ENCODE measurements at places on chromosomes 2 and 18. TPM values are rescaled to one million over a fixed set of nuclear protein-coding genes. Genes with fewer than 3 reads are reported as not detected.

The TUBA4B gene
- 0.52 TPM for total RNA-seq

The RGPD3 gene
- total RNA-seq = 0.29 TPM

- DNase-seq = no peak
Measured at GRCh38 chr2:57693177-57693576, 353.4 kb upstream of the VRK2 start.

- DNase-seq = no peak
Measured at GRCh38 chr18:47343291-47343690, 91.8 kb upstream of the SKOR2 start.

The COL5A2 gene
- 32.7 TPM for total RNA-seq

DNA sequence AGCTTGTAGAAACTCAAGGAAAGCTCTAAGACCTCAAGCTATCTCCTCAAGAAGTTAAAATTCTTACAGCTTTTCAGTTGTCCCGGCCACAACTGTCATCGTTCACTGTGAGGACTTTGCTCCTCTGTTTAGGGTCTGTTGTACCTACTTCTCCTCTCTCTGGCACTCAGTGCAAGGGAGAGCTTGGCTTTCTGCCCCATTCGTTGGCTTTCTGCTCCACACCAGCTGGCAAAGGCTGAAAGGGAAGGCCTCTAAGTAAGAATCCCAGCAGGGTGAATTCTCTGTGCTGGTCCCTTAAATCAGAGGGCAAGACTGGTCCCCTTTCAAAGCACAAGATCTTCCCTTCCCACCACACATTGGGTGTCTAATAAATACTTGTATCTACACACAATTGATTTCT is 17.3 kb downstream of the ZBTB7C start:
- DNase-seq = no peak

GRCh38 chr2:63790906-63791305 is 50.8 kb upstream of the UGP2 start:
- DNase-seq = peak; percentile 50

The KRCC1 gene
- total RNA-seq = 17.3 TPM

The GPR39 gene
- total RNA-seq = 10.8 TPM

- DNase-seq = no peak
Measured at GRCh38 chr18:77222464-77222863, 27.2 kb upstream of the GALR1 start.

The SRD5A2 gene
- under 0.01 TPM for total RNA-seq

The KRTCAP3 gene
- 10.0 TPM for total RNA-seq

The SP140 gene
- 4.6 TPM for total RNA-seq

GRCh38 chr2:24831221-24832072 is 38.2 kb downstream of the CENPO start:
- DNase-seq = no peak

DNA sequence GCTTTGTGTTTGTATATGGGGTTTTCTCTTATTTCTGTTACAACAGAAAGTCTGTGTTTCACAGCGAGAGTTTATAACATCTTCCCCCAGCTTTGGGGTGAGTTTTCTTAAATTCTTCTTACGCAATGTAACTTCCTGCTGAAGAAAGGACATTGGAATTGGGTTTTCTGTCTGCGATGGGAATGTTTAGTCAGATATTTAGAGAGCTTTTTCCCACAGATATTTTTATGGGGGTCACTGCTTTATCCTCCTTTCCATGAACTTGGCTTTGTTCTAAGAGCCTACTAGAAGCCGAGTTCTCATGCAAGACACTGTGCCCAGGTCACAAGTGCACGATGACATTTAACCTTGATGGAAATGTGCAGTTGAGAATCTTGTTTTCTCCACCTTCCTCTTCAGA is 22.1 kb downstream of the B3GNT2 start:
- DNase-seq = no peak

- no peak for DNase-seq
Measured at GRCh38 chr2:119157850-119158511, 570 bp downstream of the C1QL2 start.

DNA sequence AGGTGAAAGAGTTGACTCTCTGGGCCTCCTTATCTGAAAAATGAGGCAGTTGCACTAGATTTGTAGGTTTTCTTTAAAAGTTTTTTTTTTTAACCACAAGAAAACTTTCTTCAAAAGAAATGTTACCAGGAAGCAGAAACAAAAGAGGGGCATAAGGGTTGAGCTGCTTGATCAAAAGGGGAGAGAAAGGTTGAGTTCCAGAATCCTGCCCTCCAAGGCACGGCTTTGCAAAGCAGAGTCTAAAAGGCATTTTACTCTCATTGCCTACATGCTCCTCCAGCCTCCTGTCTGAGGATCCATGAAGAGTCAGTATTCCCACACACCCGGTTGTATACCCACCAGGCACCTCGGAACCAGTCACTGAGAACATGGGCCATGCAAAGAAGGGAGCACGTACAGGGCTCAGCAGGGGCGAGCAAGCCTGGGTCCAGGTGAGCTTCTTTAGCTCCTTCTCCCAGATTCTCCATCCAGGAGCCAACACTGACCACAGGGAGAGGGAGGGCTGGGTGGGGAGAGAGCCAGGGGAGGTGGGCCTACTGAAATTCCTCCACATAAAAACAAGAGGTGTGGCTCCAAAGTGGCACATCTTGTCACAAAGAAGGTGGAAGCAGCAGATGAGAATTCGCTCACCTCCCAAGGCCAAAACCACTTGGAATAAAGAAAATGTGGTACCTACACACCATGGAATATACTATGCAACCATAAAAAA is 116.0 kb upstream of the EPC2 start:
- no peak for DNase-seq

GRCh38 chr2:176978921-176979320 is 233.7 kb upstream of the HNRNPA3 start:
- DNase-seq = no peak
